Right renal cortex interstitium (tissue), 3 donors: ENCODE measurements at places on chromosomes 7 and 10.

- peak; percentile 7 for DNase-seq
Observed at GRCh38 chr7:108497082-108497725, 28.7 kb downstream of the PNPLA8 start.

DNA sequence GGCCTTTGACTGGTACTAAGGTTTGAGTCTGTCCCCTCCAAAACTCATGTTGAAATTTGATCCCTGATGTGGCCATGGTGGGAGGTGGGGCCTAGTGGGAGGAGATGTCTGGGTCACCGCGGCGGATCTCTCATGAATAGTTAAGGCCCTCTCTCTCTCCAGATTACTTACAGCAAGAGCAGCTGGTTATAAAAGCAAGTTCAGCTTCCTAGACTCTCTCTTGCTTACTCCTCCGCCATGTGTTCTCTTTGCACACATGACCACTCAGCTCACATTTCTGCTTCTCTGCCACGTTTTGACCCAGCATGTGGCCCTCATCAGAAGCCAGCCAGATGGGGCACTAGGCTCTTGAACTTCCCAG lies 29.9 kb upstream of the ZMIZ1 start:
- peak; percentile 44 for DNase-seq

DNA sequence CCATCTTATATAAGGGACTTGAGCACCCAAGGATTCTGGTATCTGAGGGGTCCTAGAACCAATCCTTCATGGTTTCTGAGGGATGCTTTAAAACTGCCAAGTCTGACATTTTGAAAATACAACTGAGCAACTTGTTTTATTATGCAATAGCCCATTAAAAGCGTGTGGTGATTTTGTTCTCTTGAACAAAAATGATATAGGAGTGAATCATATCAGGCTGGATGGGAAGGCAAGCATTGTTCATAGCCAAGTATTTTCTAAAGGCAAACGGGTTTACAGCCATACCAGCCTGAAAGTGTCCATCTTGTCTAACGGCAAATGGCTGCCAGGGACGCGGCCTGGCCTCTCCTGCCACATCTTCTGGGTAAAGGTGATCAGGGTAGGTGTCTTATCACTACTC lies 23.4 kb downstream of the RPP38 start:
- no peak for DNase-seq

DNA sequence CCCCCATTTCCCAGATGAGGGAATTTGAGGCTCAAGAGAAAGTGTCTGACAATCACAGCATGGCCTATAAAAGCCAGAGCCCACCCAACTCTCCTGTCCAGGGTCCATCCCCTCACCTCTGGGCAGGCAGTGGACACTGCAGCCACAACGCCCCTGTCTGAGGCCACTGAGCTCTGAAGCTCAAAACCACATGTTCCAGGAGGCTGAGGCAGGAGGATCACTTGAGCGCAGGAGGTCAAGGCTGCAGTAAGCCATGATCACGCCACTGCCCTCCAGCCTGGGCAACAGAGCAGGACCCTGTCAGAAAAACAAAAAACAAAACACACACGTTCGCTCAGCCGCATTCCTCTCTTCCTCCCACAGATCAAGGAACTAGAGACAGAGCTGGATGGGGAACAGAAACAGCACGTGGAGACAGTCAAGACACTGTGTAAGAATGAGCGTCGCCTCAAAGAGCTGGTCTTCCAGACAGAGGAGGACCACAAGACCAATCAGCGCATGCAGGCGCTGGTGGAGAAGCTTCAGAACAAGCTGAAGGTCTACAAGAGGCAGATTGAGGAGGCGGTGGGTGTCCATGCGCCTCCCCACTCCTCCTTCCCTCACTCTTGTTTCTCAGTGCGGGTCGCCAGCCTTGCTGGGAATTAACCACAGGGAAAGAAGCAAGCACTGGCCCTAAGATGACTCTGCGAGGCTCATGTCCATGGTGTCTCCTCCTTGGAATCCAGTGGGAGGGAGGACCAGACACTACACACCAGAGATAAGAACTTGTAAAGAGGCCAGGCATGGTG lies 20.0 kb upstream of the ARPC1A start:
- no peak for DNase-seq

- no peak for DNase-seq
Observed at GRCh38 chr7:132044247-132044646, 487.8 kb upstream of the PODXL start.

- DNase-seq, result no peak
Observed at GRCh38 chr7:30681331-30681797, 892 bp downstream of the CRHR2 start.

DNA sequence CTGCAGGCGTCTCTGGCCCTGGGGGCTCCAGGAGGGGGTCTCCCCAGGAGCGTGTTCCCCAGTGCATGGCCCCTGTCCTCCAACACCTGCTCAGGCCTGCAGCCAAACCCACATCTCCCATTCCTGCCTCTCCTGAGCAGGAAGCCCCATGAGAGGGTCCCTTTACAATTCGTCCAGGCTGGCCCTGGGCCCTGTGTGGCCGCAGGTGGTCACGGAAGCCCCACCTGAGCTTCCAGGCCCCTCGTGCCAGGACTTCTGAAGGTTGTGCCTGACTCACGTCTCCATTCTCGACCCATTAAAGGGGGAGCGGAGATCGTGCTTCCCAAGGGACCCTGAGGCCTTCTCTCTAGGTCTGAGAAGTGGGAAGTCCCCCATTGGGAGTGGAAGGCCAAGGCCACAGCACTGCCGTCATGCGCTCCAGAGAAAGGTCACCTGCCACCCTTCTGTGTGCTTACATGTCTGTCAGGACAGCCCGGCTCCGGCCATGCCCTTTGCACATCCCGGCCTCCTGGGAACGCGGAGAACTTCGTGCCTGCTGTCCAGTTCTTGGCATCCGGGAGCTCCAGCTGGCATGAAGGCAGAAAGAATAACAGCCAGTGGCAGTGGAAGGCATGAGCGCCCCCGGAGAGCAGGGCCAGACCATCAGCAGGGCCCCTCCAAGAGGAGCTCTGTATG lies 382.3 kb downstream of the DNAJB6 start:
- no peak for DNase-seq

DNA sequence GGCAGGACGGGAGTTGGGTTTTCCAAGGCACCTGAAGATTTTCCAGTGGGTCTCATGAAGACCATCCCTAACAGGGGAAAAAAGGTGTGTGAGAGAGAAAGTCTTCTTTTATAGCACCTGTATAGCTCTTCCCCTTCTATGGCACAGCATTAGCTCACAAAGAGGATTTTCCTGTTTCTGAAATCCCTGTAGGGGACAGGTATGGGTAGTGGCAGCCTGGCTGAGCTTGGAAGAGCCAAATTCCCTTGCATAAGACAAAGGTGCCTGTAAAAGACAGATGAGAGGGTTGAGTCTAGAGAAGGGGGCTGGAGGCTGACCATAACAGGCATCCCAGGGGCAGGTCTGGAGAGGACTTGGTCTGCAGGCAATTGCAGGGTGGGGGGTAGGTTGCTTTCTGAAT lies 63.7 kb downstream of the COL13A1 start:
- DNase-seq, result no peak

GRCh38 chr7:30744075-30744417 lies 7.9 kb upstream of the INMT start:
- DNase-seq, result no peak

DNA sequence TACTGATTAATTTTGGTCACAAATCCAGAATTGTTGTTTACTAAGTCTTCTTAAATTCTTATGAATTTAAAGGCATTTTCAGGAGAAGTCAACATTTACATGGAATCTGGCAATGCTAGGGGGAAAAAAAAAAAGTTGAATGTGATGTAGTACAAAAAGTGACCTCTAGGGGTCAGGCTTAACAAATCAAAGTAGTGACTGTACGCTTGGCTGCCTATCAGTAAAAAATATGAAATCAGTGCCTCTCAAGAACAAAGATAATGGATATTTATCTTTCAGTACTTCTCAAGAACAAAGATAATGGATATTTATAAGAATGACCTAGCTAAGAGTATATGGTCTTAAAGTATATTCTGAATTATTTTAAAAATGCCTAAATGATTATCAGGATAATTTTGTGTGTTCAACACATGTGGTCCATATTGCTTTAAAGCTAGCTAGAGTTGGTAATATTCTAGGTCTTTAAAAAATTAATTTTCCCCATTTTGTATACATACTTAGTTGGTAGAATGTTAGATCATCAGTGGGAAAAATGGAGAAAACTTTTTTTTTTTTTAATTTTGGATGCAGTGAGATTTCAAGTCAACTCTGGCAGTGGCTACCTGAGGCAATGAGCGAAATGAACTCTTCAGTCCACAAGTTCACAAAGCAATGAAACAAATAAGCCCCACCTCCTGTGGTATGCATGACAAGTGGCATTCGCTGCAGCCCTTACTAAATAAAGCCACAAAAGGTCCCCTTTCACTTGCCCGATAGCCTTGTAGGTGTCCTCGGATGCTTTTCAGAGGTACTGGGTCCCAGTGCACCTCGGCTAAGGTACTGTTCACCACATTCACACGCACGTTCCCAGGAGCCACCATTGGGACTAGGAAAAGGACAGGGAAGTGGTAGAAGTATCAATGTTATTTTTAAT lies 51.2 kb upstream of the LAMB4 start:
- DNase-seq, result peak; percentile 59

- DNase-seq, result no peak
Observed at GRCh38 chr7:45888993-45889366, 692 bp downstream of the IGFBP1 start.

GRCh38 chr10:22185586-22185985 lies 32.2 kb downstream of the EBLN1 start:
- no peak for DNase-seq

GRCh38 chr10:96496281-96496925 lies 17.3 kb downstream of the TLL2 start:
- no peak for DNase-seq

DNA sequence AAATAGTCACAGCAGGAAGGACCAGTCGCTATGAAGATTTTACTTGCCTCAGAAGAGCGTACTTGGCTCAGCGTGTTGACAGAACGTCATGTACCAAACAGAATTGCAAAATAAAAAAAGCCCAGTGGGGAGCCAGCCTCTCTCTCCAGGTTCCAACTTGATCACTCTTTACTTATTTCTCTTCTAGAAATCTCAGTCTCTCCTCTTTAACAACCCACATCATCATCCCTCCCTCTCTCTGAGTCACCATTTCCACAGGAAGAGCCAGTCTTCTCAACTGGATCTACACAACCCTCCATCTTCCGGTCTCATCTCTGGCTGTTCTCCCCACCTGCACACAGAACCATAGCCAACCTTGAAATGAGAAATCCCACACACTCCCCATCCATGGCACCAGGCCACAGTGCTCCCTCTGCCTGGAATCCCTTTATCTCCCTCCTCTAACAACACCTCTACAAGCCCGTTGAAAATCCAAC lies 718.3 kb downstream of the GRID1 start:
- no peak for DNase-seq

DNA sequence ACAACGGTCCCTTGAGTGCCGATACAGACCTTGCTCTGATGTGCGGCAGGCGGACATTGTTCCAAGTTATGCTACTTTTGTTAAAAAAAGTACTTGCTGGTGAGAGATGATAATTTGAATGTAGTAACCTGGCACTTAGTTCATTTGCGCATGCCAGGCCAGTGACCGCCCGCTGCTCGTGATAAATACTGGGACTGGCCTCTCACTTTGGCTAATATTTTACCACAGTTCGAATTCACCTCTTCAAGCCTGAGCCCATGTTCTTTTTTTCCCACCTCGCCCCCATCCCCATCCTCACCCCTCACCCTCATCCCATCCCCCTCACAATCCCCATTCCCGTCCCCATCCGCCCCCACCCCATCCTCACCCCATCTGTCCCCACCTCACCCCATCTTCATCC lies 126.4 kb downstream of the DNAJB6 start:
- no peak for DNase-seq

GRCh38 chr7:117728890-117729624 lies 144.2 kb downstream of the CTTNBP2 start:
- no peak for DNase-seq

DNA sequence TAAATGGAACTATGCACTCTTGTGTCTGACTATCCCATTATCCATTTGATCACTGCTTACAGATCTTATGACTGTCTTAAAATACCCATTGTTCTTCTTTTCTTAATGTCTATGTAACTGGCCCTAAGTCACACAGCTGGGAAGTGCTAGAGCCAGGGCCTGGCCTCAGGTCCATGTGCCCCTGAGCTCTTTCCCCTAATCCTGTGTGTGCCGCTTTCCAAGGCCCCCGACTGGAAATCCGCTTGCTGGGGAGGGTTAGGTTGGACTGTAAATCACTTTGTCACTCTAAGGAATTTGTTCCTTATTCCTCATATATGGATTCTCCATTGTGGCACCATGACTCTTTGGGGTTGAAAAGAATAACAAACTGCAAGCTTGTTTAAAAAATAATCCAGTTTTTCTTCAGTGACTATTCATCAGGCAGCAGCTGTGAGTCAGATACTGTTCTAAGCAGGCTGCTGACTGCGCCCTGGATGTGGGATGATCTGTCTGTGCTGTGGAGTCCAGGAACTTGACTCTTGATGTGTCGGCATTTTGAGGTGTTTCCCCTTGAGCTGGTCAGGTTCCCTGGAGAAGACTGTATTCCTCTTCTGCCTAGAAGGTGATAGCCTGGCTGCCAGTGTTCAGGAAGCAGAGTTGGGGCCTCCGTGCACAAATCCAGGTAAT lies 236.3 kb downstream of the SDK1 start:
- DNase-seq, result no peak

GRCh38 chr10:21518641-21519396 lies 6.7 kb downstream of the SKIDA1 start:
- DNase-seq, result no peak

DNA sequence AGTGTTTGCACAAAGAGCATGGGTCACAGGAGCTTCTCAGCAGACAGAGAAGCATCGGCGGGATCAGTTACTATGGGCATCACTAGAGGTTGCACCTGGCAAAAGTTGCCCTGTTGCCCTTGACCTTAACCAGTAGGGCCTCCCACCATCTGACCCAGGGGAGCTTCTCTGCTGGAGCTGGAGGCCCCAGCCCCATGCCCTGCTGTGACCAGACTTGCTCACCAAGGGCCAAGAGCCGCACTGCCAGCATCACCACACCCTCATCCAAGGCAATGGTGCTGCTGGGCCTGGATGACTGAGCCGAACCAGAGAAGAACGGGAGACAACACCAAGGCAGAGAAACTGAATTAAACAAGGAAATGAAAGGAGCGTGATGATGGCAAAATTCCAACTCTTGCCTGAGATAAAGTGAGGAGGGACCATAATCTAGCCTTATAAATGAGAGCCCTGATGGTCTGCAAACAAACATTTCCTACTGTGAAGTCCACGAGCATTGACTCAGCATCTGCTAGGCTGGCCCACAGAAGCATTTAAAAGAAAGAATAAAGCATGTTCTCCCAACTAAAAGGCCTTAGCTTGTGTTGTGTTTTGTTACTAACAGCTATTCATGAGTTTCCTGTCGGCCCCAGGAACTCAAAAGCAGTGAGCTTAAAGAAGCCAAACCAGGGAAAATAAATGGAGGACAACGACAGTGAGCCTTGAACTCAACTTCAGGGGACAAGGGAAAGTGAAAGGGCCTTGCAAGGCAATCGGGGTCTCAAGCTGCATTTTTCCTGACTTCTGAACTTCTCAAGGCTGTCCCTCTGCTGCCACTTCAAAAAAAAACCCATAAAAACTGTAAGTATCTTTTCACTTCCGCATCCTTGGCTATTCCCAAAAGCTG lies 60.4 kb downstream of the AFAP1L2 start:
- no peak for DNase-seq

- no peak for DNase-seq
Observed at GRCh38 chr10:72218325-72218724, 2.2 kb upstream of the ASCC1 start.
